ENCODE measurements at places on chromosomes 4 and X.

DNA sequence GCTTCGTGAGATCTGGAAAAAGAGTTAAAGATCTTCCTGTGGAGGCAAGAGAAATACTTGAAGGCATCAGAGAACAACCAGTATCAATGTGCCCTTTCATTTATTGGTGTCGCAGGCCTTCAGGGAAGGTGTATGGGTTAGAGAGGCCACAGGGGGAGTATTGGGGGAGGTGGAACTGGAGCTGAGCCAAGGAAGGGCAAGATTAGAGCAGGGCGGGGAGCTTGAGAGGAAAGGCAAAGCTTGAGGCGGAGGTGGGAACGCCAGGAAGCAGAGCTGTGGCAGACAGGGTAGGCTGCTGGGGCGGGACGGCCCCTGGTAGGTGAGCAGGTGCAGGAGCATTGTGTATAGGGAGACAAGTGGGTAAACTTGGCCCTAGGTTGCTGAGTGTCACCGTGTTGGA is 329.9 kb downstream of the ARHGAP10 start:
- no peak for DNase-seq

DNA sequence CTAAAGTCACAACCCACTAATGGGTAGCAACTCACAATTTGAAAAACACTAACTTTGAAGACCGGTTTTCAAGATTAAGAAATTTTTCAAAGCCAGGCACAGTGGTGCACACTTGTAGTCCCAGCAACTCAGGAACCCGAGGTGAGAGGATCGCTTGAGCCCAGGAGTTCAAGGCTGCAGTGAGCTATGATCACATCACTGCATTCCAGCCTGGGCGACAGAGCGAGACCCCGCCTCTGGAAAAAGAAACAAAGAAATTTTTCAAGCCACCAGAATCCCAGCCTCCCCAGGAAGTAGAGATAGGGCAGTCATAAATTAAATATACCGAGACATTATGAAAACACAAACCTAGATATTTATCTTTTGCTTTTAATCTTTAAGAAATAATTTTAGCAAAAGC is 13.0 kb downstream of the SMARCA1 start:
- DNase-seq = no peak

GRCh38 chr4:144687466-144687865 is 41.5 kb downstream of the HHIP start:
- DNase-seq = no peak

GRCh38 chr4:8117278-8117682 is 41.3 kb downstream of the ABLIM2 start:
- peak; percentile 38 for DNase-seq

GRCh38 chr4:107467461-107467860 is 252.6 kb downstream of the PAPSS1 start:
- no peak for DNase-seq

DNA sequence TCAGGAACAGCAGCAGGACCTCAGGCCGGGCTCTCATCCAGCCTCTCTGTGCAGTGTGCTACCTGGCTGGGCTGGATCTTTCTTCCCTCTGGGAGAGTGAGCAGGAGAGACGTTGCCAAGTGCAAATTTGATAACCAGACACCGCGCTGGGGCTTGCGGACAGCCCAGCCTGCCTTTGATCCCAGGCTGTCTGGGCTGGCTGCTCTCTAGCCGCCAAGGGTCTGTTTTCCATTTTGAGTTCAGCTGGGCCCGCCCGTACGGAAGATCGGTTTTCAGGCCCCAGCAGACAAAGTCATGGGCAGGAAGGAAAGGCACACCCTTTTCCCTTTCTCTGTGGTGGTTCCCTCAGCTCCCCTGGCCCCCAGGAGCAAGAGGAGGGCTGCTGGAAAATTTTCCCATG is 90.2 kb downstream of the CPZ start:
- DNase-seq = no peak
